ENCODE measurements at places on chromosomes 1 and 21. TPM values are rescaled to one million over a fixed set of nuclear protein-coding genes. Genes with fewer than 3 reads are reported as not detected.

Gene CCDC30
- total RNA-seq, result 12.0 TPM

DNA sequence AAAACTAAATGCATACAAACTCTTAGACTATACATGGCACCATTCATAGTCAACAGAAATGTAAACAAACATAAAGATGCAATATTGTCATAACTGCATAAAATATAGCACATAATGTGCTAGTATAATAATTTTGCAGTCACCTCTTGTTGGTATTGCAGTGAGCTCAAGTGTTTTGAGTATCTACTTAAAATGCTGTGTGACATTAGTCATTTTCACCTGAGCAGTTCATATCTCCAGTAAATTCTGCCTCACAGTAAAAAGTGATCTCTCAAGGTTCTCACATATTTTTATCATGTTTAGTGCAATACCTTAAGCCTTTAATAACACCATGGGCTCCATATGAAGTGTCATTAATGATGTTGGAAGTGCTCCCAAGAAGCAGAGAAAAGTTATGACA is 29.6 kb upstream of the FMO2 start:
- no peak for DNase-seq

Gene SPRR2B
- not detected for total RNA-seq

Gene LINGO4
- total RNA-seq, result 0.22 TPM

GRCh38 chr1:56643661-56644060 is 1.5 kb upstream of the PRKAA2 start:
- no peak for DNase-seq

- no peak for DNase-seq
Measured at GRCh38 chr1:51071291-51072042, 30.6 kb upstream of the C1orf185 start.

Gene OR10Z1
- not detected for total RNA-seq

- DNase-seq, result peak; percentile 53
Measured at GRCh38 chr1:94927405-94928175, 680 bp upstream of the CNN3 start.

DNA sequence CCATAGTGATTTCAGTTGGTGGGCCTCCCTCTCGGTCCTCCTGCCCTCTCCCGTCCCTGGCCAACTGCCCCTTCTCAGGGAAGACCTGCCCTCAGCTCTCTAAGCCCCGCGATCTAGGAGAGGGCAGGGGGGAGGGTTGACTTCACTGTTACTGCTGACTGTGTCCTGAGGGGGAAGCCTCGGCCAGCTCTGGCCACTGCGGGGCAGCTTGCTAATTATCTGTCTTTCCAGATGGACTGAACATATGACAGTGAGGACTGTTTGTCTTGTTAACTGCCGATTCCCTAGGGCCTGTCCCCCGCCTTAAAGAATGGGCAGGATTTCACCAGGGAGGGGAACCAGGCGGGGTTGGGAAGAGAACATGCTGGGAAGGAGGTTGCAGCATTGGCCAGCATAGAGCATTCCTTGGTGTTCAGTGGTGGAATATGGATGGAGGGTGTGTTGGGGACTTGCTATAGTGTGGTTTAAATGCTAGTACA is 22.9 kb downstream of the NIPAL3 start:
- DNase-seq, result no peak

DNA sequence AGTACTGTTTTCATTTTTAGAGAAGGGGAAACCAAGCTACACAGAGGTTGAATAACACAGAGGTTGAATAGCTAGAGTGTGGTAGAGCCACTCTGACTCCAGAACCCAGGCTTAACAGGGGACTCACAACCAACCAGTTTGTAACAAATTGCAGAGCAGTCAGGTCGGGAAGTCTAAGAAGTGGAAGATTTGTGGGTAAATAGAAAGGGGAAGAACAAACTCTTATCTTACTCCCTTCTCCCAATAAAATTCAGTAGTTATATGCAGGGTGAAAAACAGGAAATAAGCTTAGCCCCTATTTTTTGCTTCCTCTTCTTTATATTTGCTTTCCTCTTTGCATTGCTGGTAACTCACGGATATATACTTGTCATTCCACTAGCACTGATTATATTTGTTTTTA is 23.2 kb downstream of the CDC42 start:
- DNase-seq, result no peak

GRCh38 chr1:53025034-53025768 is 36.8 kb upstream of the PODN start:
- no peak for DNase-seq

Gene LRRC71
- total RNA-seq, result 0.30 TPM

Gene ANKRD34A
- total RNA-seq, result 1.6 TPM

DNA sequence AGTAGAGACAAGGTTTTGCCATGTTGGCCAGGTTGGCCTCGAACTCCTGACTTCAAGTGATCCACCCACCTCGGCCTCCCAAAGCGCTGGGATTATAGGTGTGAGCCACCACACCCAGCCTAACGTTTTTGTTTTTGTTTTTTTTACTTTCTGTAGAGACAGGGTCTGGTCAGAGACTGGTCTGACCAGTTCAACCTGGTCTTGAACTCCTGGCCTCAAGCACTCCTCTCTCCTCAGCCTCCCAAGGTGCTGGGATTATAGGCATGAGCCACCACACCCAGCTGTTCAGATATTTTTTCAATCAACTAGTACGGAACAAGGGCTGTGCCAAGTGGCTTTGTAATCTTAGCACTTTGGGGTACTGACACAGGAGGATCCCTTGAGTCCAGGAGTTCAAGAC is 209.5 kb downstream of the RERE start:
- DNase-seq, result no peak

Gene NBPF14
- 24.8 TPM for total RNA-seq

Gene C1orf210
- total RNA-seq, result not detected

Gene AVPR1B
- 0.50 TPM for total RNA-seq

GRCh38 chr1:31432592-31433395 is 19.8 kb downstream of the SERINC2 start:
- no peak for DNase-seq

GRCh38 chr1:16920951-16921350 is 780 bp upstream of the CROCC start:
- no peak for DNase-seq

DNA sequence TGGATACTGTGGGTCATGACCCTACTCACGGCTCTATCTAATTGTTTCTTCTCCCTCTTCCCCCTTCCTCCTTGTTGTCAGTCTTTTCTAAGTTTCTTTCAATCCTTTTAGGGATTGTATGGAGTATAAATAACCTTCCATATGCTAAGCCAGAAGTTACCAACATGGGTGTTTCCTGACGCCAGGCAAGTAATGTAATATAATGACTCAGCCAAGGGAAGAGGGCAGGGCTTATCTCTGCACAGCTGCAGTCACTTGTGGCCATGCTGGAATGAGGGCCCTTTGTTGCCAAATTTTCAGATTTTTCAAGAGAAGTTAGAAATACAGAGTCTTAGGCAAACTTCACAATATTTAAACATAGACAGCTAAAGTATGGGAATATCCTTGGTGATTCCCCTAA is 194.6 kb downstream of the ST6GALNAC3 start:
- no peak for DNase-seq

Gene PKP1
- total RNA-seq, result 0.99 TPM

Gene GNG4
- total RNA-seq, result 38.3 TPM

GRCh38 chr1:246213036-246213435 is 294.0 kb downstream of the SMYD3 start:
- DNase-seq, result no peak

GRCh38 chr1:145922266-145922665 is 3.7 kb upstream of the PEX11B start:
- no peak for DNase-seq

GRCh38 chr21:17793246-17794123 is 25.7 kb downstream of the C21orf91 start:
- no peak for DNase-seq

DNA sequence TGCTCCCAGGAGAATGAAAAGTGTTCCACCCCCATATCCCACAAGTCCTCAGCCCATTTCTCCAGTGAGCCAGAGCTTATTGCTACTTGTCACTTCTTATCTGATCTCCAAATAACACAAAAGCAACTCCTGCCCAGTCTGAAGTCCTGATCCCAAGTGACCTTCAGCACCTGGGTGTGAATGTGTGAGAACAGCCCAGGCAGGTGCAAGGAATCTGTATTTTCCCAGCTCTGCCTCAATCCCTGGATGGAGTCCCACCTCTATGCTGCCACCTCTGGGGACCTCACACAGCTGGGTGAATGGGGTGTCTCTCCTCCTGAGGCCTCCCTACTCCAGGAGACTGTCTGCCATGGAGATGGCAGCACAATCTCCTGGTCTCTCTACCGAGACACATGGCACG is 402.4 kb upstream of the PROX1 start:
- DNase-seq, result no peak

Gene ARMH1
- 6.3 TPM for total RNA-seq

GRCh38 chr1:59986516-59987310 is 60.1 kb upstream of the CYP2J2 start:
- DNase-seq, result peak; percentile 90

Gene EDN2
- not detected for total RNA-seq

Gene ACBD6
- total RNA-seq, result 34.9 TPM

Gene IVNS1ABP
- total RNA-seq, result 111 TPM

Gene S100A7A
- not detected for total RNA-seq

Gene ALX3
- total RNA-seq, result not detected

Gene VHLL
- total RNA-seq, result not detected

Gene LHX8
- not detected for total RNA-seq

Gene LDLRAD1
- not detected for total RNA-seq

GRCh38 chr1:243842978-243843511 is 7.0 kb downstream of the AKT3 start:
- no peak for DNase-seq

DNA sequence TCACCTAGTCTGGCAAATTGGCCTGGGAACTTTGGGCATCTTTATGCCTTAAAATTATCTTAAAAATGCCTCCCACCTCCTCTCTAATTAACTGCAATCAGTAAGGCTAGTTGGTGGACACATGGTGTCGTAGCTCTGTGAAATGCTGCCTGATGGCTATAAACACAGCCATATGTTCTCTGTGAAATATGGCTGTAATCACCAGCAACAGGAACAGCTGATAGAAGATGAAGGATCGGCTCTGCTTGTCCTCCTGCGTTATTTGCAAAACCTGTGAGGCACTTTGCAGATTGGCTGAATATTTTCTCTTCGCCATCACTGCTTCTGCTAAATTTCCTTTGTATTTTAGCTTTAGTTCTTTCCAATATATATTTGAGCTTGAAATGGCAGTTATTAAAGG is 419.6 kb downstream of the RWDD3 start:
- DNase-seq, result no peak

GRCh38 chr1:118788463-118788862 is 199.7 kb downstream of the TBX15 start:
- no peak for DNase-seq

- DNase-seq, result no peak
Measured at GRCh38 chr1:183551924-183552323, 38.3 kb downstream of the NCF2 start.

GRCh38 chr1:10968411-10968826 is 44.0 kb upstream of the TARDBP start:
- DNase-seq, result no peak

DNA sequence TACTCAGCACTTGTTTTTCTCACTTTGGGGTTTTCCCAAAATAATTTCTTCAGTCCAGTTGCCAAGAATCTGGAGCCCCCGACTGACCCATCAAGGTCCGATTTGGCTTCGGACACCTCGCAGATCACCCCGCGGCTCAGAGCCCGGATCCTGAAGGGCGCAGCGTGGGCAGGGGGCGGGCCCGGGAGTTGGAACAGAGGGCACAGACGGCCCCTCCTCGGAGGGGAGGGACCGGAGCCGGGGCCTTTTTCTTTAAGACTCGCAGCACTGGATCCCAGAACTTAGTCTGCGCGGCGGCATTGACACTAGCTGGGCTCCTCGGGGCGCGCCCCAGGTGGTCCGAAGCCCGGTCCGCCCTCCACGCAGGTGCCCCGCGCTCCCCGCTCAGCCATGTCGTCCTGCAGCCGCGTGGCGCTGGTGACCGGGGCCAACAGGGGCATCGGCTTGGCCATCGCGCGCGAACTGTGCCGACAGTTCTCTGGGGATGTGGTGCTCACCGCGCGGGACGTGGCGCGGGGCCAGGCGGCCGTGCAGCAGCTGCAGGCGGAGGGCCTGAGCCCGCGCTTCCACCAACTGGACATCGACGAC is at the start of gene CBR3:
TSS of gene CBR3 (plus strand) at position 277 of the 588 bp plus-strand sequence. CDS start at position 391, 114 bp downstream.
- DNase-seq, result no peak

DNA sequence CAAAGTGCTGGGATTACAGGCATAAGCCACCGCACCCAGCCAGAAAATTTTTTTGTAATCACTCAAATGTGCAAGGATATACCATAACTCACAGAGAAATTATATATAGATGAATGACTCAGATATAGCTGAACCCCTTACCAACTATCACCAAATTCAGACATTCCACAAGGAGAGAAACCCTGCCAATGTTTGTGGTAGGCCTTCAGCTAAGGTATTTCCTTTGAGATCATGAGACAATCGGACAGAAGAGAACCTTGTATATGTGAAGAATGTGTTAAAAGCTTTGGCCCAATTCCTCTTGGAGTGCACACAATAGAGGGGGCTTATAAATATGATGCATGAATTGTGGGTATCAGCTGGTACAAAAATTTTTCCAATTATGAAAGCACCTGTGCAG is 50.7 kb downstream of the ZNF684 start:
- no peak for DNase-seq

- DNase-seq, result no peak
Measured at GRCh38 chr1:204461331-204462228, 33.0 kb downstream of the PIK3C2B start.

DNA sequence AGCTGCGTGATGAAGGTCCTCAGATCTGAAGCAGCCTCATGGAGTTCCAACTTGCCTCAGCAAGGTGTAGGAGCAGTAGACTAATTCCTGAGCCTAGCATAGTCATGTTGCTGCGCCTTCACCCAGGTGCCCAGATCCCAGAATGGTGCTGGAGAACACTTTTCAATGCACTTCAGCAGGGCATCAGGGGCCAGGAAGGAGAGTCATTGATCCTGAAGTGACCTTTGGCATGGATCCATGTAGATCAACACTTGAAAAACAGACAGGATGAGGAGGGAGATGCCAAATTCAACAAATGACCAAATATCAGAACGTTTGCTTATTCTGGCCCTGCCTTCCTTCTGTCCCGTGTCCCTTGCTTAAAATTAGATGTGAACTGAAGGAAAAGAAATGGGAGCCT is 91.9 kb downstream of the LEPR start:
- no peak for DNase-seq

Gene HOOK1
- 14.9 TPM for total RNA-seq
